Epithelial cell of proximal tubule (primary cell): ENCODE measurements at places on chromosomes 13 and 19.
A peak's percentile ranks its signal among the peaks of the same experiment; 100 is the strongest.

DNA sequence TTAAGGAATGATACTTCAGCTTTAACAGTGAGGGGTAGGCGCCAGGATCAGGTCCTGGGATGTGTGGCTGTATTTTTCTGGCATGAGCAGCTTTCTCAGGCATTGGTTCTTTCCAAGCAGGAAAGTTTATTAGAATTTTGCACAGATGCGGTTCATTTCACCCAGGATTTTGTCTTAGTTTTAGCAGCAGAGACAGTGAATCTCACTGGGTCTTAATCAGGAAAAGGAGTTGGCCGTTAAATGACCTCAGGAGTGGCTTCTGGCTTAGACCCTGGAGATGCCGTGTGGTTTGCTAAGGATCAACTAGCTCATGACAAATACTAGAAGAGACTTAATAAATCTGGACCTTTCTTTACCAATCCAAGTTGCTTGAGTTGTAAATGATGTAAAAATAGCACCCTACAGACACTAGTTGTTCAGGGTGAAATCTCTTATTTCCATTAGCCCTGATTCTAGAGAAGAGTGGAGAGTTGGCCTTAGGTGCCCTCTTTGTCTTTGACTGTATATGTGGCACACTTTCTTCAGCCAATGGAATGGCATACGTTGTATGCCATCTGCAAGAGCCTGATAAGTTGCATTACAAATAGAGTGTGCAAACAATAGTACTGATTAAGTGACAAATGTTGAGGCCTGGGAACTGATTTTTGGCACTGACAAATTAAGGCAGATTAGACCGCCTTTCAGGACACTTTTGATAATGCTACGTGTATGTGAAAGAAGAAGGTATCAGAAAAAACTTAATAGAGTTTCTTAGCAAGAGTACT lies 34.0 kb downstream of the LRCH1 start:
- no peak for DNase-seq

DNA sequence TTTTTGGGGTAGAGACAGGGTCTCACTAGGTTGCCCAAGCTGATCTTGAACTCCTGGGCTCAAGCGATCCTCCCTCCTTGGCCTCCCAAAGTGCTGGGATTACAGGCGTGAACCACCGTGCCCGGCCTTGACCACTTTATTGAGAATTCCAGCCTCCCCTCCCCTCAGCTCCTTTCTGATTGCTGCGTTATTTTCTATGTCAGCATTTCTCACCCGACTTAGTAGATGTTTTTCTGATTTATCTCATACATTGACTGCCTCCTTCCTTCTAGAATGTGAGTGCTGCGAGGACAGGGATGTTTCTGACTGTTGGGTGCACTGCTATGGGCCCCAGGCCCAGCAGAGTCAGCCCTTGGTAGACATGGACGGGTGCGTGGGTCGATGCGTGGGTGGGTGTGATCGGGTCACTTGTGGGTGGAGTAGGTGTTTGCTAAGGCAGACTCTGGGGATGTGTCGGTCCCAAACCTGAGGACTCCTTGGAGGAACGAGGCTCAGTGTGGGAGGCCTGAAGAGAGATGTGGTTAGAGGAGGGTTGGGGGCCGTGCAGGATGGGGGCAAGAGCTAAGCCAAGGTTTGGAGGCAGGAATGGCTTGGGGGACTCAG lies 34.2 kb upstream of the NCCRP1 start:
- no peak for DNase-seq

- no peak for DNase-seq
These were observed 25.4 kb upstream of the ZMYM5 start for GRCh38 chr13:19888799-19889198.

- peak; percentile 56 for DNase-seq
These were observed 60.9 kb upstream of the MED4 start for GRCh38 chr13:48155848-48156247.

GRCh38 chr19:13093407-13094105 lies 9.1 kb downstream of the LYL1 start:
- DNase-seq: no peak

DNA sequence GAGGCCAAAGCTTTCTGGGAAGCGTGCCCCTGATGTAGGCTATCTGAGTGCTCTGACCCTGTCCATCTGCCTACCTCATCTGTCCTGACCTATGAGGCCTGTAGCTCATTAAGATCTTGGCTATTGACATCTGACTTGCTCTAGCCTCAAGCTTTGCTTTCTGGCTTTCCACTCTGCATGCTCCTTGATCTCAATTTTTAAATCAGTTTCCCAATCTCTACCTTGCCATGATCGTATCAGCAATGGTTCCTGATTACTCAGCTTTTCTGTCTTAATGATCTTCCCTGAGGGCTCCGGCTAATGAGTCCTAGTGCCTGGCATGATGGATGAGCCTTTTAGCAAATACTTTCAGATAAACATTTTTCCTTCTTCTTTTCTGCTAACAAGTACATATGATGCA lies 262.0 kb downstream of the NDFIP2 start:
- DNase-seq: no peak

DNA sequence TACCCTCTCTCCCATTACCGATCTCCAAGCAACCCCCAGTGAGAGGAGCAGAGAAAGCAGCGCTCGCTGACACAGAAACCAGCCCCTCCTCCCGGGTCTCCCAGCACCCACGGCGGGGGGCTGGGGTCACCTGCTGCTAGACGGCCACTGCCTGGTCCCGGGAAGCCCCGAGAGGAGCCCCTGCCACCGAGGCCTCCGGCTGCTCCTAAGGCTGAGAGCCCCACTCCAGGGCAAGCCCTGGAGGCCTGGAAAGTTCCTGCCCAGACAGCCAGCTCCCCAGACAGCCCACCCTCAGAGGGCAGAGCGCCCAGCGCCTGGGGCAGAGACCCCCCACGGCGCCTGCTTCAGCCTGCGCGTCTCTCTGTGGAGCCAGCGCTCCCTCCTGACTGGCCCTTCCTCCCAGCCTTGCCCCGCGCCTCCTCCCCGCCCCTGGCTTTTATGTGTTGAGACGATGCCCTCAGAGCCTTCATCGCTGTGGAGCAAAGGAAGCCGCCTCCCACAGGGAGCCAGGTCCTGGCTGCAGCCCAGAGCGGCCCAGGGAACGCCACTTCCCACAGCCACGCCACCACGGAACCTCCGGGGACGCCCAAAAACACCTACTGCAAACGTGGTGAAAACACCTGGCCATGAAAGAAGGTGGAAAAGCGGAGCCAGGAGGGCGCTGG lies 51.1 kb downstream of the MLLT1 start:
- no peak for DNase-seq

DNA sequence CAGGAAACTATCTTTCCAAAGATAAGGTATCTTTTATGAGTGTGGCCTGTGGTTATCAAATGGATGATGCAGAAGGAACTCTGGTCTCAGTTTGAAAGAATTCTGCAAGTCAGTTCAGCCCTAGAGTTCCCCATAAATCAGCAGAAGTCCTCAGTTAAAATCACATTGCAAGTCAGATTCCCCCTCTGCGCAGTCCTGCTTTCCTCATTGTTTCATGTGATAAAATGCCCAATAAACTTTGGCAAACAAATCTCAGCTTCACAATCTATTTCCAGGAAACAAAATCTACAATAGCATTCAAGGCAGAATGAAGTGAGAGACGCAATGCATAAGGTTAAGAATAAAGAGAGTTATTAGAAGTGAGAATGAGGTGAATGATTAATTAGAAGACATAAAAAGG lies 216.3 kb upstream of the KLHL1 start:
- DNase-seq: no peak

DNA sequence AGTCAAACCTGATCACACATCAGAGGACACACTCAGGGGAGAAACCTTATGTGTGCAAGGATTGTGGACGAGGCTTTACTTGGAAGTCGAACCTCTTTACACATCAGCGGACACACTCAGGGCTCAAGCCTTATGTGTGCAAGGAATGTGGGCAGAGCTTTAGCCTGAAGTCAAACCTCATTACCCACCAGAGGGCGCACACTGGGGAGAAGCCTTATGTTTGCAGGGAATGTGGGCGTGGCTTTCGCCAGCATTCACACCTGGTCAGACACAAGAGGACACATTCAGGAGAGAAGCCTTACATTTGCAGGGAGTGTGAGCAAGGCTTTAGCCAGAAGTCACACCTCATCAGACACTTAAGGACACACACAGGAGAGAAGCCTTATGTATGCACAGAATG lies 8.2 kb upstream of the ZNF527 start:
- DNase-seq: no peak

- DNase-seq: no peak
These were observed 8.9 kb upstream of the VN1R1 start for GRCh38 chr19:57465680-57466381.
